AG04449 (cell line): ENCODE measurements at places on chromosomes 3 and 15.
A peak's percentile ranks its signal among the peaks of the same experiment; 100 is the strongest.

- DNase-seq: no peak
These were observed 105.8 kb upstream of the UNC13C start for GRCh38 chr15:53872410-53872809.

- DNase-seq: no peak
These were observed 775 bp downstream of the ARNT2 start for GRCh38 chr15:80404761-80405553.

- no peak for DNase-seq
These were observed 259.3 kb downstream of the ZBTB20 start for GRCh38 chr3:114887806-114888205.

DNA sequence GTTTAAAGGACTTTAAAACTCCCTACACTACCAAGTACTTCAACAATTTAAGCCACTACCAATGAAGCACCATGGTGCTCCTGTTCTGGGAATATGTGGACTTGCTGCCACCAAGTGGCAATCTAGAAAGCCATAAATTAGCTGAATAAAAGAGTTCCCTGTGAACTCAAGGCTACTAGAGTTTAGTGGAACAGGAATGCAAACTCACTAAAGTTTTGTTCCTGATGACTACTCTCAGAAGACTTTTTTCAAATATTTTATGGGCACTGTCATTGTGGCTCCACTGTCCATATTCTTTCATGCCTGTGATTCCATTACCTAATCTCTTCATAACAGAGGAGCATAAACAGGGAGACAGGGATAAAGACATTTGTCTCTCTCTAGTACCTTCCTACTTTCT lies 63.9 kb downstream of the TMCC1 start:
- DNase-seq: peak; percentile 90

DNA sequence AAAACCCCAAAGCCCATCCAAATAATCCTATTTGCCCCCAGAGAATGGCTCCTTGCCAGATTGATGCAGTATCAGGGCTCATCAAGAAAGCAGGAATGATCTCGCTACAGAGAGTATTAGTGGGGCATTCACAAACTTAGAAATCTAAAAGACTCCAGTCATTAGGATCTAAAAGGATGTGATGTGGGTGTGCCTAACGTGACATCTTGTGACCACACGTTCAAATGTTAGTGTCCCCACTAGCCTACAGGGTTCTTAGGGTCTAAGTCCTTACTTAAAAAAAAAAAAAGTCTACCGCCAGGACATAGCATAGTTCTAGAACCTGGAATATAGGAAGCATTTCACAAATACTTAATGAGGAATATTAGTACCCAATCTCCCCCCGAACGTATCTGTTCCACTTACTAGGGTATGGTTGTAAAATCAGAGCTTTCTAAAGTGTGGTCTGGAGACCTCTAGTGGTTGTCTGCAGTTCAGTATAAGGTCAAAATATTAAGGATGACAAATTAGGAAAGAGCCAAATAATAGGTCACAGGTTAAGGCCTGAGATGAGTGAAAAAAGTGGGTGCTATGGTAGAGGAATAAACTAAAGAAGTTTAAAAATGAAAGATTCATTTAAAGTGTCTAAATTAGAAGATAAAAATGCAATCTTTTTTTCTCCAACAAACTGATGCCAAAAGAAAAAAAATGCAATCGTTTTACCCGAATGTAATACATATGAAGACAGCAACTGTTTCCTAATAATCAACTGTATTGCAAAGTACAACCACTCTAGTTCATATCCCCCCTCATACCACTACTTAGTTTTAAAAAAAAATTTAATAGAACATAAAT lies 4.2 kb upstream of the CHRM5 start:
- DNase-seq: no peak

DNA sequence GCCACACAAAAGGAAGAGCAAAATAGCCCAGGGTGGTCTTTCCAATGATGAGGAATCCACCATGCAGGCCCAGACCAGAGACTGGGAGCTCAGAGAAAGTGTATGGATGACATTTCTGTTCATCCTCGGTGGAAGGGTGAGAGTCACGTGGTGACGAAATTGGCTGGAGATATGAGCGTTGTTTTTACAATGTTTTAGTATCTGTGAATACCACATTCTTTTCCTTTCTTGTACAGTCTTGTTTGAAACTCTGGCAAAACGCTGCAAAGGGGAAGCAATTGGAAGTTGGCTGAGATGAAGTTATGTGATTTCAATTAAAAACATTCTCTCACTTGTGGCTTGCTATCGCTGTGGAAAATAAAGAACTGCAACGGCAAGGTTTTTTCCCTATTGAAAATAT lies 137.5 kb downstream of the MAGI1 start:
- DNase-seq: no peak

- no peak for DNase-seq
These were observed 30.6 kb upstream of the SLC6A6 start for GRCh38 chr3:14371573-14372474.
